ENCODE measurements at places on chromosomes 13 and 19.

GRCh38 chr19:31214997-31215396 lies 134.2 kb downstream of the TSHZ3 start:
- no peak for DNase-seq

DNA sequence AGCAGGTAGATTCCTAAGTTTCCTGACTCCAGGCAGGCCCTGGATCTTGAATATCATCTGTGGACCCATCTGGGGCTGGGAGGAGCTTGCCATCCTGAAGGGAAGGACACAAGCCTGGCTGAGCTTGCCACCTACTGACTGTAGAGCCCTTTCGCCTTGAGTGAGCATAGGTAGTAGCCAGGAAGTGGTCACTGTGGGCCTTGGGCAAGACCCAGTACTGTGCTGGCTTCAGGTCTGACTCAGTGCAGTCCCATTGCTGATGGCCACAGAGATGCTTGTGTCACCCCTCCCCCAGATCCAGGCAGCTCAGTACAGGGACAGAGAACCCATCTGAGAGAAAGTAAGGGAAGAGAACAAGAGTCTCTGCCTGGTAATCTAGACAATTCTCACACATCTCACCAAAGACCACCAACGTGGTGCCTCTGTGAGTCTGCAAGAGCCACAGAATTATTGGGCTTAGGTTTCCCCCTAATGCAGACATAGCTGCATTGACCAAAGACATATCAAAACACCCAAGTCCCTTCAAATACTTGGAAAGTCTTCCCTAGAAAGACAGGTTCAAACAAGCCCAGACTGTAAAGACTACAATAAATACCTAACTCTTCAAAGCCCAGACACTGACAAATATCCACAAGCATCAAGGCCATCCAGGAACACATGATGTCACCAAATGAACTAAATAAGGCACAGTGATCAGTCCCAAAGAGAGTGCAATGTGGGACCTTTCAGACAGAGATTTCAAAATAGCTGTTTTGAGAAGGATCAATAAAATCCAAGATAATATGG lies 108.2 kb upstream of the WASF3 start:
- DNase-seq = no peak

GRCh38 chr19:41872775-41873647 lies 4.1 kb upstream of the CD79A start:
- peak; percentile 46 for DNase-seq

- DNase-seq = no peak
Measured at GRCh38 chr13:73195091-73195490, 136.3 kb downstream of the KLF5 start.

DNA sequence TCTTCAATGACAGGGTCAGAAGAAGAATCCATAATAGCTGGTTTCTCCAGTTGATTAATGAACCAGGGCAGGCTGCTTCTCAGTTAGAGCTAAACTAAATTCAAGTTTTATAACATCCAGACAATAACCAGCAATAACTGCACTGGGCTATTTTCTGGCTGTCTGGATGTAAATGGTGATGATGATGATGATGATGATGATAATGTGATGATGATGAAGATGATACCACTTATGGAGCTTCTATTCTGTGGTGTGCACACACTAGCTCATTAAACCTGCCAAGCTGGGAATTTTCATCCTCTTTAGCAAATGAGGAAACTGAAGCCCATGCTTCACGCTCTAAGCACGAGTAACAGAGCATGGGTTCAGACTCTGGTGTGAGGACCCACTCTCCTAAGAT lies 132.2 kb downstream of the OXGR1 start:
- DNase-seq = no peak

DNA sequence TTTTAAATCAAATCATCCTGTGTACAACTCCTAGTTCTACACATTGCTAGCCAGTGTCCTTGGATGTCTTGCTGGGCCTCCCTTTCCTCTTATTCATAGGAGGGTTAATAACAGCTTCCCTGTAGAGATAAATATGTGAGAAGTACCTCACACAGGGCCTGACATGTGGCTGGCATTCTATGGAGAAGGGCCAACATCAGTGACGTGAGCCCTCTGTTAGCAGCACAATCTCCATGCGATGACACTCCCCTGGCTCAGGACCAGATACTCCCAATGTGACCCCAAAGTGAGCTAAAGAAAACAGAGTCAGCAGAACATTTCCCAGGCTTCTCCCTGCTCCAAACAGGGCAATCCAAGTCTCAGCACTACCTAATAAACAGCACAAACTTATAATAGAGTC lies 818.4 kb downstream of the DIAPH3 start:
- DNase-seq = no peak

GRCh38 chr13:51015973-51016372 lies 95.1 kb downstream of the C13orf42 start:
- no peak for DNase-seq

- DNase-seq = no peak
Measured at GRCh38 chr13:100962585-100962984, 288.0 kb upstream of the TMTC4 start.

DNA sequence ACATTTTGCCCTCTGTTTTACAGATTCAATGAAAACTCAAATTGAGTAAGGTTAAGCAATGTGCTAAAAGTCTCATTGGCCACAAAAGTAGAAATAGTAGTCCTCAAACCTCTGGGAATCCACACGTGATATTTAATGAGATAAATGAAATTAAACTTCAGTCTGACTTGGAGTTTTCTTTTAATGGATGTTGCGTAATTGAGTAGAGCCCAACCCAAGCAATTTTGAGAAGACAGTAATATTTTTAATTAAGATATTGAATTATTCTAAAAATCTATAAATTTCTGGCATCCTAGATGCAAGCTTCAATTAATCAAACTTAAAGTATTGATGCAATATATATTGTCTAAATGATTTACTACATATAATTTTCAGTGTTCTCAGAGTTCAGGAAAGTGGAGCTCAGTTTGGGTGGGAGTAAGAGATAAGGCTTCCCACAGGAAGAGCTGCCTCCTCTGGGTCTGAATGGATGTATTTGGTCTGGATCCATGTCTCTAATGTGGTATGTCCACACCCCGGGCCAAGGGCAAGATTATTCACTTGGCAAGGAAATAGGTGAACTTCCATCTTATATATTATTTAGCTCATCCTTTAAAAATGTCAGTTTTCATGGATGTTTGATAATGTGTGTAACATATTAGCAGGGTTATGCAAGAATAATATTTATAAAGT lies 6.9 kb downstream of the MBNL2 start:
- no peak for DNase-seq

- DNase-seq = no peak
Measured at GRCh38 chr13:84903391-84903790, 895.8 kb downstream of the SLITRK6 start.

GRCh38 chr19:51148580-51148979 lies 6.5 kb downstream of the SIGLEC7 start:
- DNase-seq = no peak

DNA sequence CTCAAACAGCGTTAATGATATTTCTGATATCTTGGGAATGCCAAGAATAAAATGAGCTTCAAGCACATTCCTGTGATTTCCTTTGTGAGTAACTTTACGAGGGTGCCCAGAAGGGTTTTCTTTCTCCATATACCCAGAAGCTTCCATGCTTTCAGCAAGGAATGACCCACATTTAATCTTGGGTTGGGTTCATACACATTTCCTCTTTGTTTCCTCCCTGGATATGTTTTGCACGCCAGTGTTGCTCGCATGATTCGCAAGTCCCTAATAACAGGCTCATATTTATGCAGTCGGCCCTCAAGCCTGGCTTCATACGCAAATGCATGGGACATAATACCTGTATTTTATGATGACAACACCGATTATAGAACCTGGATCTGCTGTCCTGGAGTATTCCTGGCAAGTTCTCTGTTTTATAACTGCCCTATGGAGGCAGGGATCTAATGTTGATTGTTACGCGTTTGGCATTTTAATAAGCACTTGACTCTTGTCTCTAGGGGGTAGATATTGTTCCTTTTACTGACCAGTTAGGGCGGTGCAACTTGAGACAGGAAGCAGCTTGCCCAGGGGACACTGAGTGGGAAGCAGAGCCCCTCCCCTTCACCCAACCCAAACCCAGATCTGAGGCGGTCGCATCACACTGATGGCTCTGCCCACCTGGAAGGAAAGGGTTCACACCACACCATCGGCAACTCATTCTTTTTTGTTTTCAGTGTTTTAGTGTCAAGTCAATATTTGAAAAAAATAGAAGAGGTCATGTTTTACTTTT lies 220.4 kb upstream of the SOX1 start:
- DNase-seq = no peak

DNA sequence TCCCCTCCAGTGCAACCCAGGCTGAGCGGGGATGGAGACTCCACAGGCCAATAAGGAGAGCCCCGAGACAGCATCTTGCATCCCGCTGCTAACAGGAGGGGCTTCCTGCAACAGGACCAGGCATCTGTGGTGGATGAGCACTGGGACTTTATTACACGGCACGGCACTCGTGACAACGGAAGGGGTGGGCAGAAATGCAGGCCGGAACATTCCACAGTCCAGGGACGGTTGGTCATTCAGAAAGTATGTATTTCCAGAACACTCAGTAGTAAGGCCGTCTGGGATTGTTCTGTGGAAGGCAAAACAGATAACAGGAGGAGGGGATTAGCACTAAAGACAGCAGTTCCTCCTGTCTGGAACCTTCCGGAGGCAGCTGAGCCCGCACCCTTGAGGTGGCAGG lies 3.3 kb upstream of the TM6SF2 start:
- DNase-seq = no peak

- no peak for DNase-seq
Measured at GRCh38 chr19:1312767-1313694, 27.4 kb downstream of the EFNA2 start.
